ENCODE measurements at places on chromosomes 3 and 15. TPM values are rescaled to one million over a fixed set of nuclear protein-coding genes. Genes with fewer than 3 reads are reported as not detected.

DNA sequence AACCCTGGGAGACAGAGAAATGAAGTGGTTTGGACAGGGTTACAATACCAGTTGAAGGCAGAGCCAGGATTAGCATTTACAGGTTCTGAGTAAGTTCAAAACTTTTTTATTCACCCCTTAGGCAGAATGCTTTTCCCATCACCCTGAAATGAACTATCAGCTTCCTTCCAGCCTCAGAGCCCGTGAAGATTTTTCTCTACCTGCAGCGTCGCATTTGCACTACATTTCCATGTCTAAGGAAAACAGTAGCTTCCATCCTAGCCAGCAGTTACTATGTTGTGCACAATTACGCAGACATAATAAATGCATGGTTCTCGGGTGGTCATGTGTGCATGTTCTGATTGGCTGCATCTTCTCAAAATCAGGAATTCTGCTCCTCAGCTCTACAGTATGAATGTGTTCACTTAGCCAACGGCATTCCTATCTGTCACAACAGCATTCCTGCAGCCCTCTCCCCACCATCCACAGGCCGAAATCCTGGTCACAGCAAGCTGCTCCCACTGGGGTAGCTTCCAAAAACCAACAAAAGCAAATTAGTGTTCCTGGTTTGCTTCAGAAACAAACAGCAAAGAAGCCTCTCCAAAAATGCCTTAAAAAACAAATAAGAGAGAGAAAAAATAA is 510.8 kb upstream of the SEMA6D start:
- no peak for DNase-seq

DNA sequence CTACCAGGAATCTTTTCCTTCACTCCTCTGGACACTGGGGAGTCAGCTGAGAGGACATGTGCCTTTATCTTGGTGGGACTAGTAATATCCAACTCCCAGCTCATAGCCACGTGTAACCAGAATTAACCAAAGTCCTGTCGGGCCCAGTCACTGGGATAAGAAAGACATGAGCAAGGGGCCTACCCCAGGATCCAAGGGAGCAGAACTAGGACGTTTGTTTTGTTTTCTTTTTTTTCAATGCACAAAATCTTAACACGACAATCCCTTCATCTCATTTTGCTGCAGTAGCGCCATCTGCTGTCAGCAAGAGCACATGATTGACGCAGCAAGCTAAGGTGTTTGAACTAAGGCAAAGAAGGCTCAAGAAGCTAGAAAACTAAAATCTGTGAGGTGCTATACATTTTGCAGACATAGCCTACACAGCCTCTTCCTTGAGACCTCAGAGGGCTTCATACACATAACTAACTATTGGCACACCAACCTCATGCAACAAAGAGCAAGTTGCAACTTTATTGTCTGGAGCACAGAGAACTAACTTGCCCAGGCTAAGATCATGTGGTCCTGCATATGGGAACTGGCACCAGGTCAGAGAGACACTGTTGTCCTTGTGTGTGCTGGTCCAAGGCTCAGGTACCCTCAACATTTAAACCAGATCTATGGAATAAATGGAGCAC is 43.6 kb downstream of the RLBP1 start:
- DNase-seq, result peak; percentile 92

- DNase-seq, result no peak
These were observed 53.7 kb downstream of the BDH1 start for GRCh38 chr3:197501879-197502620.

GRCh38 chr3:11375333-11376088 is 103.3 kb downstream of the ATG7 start:
- peak; percentile 85 for DNase-seq

GRCh38 chr3:39383045-39383880 is at the start of gene SLC25A38:
TSS of gene SLC25A38 (plus strand) at chr3:39383370. CDS start at chr3:39383725, 355 bp downstream.
- DNase-seq, result peak; percentile 90

GRCh38 chr3:187702507-187703033 is at the start of gene RTP2:
TSS of gene RTP2 (minus strand) at chr3:187702557. CDS start at chr3:187702128, 429 bp downstream.
- DNase-seq, result no peak

- peak; percentile 74 for DNase-seq
These were observed 102.5 kb downstream of the IQSEC1 start for GRCh38 chr3:12970684-12971083.

DNA sequence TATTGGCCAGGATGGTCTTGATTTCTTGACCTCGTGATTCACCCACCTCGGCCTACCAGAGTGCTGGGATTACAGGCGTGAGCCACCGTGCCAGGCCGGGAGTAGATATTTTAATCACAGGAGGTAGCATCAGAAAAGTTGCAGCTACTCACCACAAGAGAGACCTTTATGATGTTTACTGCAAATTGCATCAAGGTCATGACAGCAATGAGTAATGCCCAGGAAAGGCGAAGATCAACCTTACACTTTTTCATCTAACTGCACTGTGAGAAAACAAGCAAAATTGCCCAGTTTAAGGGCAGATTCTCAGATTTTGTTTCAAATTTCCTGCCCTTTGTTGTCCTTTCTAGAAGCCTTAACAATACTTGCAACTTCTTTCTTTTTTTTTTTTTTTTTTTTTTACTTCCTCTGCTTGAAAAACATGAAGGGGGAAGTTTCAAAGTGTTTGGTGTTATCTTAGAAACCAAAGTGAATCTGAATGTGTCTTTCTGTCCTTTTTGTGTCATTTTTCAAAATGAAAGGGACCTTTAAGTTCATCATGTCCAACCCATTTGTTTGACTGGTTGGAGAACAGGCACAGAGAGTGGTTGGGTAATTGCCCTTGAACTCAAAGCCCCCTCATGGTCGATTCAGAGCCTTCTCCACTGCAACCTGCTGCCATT is 25.0 kb downstream of the TGFBR2 start:
- no peak for DNase-seq

DNA sequence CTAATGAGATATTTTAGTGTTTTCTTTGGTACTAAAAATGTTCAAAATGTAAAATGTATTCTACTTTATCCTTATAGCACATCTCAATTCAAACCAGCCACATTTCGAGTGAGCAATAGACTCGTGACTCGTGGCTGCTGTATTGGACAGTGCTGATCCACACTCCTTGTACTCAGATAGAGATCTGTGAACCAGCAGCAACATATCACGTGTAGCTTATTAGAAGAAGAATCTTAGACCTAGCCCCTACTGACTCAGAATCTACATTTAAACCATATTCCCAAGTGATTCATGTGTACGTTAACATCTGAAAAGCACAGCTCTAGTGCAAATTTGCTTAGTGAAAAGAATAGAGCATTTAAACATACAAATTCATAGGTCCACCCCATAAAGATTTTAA is 130.9 kb downstream of the IL1RAP start:
- DNase-seq, result no peak

DNA sequence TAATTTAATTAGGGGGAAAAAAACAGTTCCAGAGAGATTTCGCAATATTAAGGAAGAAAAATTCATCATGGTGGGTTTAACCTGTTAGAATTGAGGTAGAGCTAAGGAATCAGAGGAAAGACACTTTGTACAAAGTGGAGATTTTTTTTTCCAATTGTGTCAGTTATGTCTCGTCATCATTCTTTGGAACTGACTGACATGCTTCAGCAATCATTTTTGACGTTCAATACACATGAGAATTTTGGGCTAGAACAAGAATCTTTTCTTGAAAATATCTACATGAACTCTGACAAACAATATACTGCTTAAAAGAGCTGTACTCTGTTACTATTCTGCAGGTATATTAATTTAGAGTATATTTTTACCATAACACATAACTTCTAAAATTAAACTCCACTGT is 878.6 kb downstream of the CADM2 start:
- no peak for DNase-seq

DNA sequence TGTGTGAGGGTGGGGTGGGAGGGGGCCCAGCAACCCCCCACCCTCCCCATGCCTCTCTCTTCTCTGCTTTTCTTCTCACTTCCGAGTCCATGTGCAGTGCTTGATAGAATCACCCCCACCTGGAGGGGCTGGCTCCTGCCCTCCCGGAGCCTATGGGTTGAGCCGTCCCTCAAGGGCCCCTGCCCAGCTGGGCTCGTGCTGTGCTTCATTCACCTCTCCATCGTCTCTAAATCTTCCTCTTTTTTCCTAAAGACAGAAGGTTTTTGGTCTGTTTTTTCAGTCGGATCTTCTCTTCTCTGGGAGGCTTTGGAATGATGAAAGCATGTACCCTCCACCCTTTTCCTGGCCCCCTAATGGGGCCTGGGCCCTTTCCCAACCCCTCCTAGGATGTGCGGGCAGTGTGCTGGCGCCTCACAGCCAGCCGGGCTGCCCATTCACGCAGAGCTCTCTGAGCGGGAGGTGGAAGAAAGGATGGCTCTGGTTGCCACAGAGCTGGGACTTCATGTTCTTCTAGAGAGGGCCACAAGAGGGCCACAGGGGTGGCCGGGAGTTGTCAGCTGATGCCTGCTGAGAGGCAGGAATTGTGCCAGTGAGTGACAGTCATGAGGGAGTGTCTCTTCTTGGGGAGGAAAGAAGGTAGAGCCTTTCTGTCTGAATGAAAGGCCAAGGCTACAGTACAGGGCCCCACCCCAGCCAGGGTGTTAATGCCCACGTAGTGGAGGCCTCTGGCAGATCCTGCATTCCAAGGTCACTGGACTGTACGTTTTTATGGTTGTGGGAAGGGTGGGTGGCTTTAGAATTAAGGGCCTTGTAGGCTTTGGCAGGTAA is 8.1 kb downstream of the FAM131A start:
- DNase-seq, result peak; percentile 58

DNA sequence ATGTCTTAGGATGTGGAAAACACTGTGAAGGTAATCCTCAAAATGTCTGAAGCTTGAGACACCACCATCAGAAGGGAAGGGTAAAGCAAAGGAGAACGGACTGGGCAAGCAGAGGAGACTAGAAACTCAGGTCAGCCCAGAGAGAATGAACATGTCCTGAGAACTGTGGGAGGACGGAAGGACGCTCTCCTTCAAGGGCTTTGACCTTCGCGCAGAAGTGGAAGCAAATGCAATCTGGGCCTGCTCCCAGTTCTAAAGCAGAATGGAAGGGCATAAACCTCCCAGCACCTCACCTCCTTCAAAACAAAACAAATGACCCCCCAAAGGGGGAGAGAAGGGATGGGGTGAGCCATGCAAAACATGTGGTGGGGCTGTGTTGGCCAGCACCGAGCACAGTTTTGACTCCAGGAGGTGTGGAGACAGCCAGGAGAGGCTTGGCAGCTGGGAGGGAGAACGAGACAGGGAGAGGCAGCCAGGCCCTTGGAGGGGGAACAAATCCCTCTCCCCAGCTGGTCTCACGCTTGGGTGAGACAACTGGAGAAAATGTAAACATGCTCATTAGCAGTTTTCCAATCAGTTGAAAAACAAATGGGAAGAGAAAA is 222.4 kb upstream of the WNT5A start:
- DNase-seq, result peak; percentile 34

DNA sequence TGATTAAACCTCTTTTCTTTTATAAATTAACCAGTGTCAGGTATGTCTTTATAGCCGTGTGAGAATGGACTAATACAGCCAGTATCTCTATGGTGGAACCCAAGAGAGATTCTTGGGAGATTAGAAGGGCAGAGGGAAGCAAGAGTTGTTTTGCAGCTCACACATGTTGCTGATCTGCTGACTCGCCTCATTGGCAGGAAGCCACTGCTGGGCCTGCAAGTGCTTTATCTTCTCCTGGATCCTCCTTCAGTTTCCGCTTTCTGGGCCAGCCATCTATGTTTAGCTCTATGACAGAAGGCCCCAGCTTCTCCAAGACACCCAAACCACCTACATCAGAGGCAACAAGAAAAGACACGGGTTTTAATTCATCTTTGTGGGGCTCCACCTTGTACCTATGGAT is 23.4 kb upstream of the GALNT15 start:
- DNase-seq, result peak; percentile 86

DNA sequence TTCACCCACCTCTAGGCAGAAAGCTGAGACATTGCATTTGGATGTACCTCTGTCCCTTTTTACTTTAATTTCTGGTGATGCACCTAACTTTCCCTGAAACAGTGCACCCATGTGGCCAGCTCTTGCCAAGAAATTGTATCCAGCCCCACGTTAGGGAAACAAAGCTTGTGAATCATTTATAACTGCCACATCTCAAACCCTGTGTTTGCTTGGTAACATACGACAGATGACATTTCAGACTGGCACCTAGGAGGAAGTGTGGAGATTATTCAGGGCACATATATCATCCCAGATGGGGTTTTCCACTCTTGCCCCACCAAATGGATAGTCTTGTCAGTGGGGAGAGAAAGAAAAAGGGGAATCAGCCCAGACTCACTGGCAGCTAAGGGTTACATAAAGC is 2.1 kb downstream of the CYB561D2 start:
- DNase-seq, result no peak

Gene DPPA2
- polyA plus RNA-seq, result not detected

Gene MAGEF1
- polyA plus RNA-seq, result 63.5 TPM

Gene SI
- 0.11 TPM for polyA plus RNA-seq

Gene CASR
- polyA plus RNA-seq, result 0.28 TPM

Gene ALG1L2
- polyA plus RNA-seq, result 0.67 TPM

Gene GOLGA8O
- 0.31 TPM for polyA plus RNA-seq

Gene ANKRD63
- 0.15 TPM for polyA plus RNA-seq

Gene WDR76
- 8.7 TPM for polyA plus RNA-seq
